NCI-H1105 treated with DMSO at 0.1 percent for 48 hours (cell line): ENCODE measurements at places on chromosomes 12 and 14.
A peak's percentile ranks its signal among the peaks of the same experiment; 100 is the strongest.

DNA sequence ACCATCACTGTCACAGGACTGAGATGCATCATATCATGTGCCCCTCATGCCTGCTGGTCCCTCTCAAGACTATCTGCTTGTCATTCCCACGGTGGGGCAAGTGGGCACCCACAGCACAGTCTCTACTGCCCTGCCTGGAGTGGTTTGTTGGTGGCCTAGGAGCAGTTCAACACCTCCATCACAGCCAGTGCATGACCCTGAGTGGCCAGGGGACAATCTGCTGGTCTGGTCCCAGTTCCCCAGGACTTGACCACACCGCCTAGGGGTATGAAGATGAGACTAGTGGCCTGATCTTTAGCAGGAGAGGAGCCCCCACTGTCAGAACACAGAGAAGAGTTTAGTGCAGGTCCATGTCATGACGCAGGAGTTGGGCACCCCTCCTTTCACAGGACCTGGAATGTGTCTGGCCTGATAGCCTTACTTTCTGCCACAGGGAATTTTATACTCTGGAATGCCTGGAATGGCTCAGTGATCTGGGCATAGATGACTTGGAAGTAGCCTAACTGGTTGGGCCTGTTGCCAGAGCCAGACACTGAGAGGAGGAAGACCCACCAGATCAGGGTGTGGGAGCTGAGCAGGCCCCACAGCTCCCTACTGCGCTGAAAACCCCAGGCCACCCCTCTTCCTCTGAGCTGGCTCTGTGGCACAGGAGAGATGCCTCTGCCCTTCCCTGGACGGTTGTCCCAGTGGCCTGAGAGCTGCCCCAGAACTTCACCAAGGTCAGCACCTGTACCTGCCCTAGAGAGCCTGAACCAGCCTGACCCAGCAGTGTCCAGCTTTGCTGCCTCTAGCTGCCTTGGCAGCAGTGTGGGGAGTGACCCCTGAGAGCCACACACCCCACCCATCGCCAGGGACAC is 83.3 kb downstream of the PUS7L start:
- DNase-seq = no peak

DNA sequence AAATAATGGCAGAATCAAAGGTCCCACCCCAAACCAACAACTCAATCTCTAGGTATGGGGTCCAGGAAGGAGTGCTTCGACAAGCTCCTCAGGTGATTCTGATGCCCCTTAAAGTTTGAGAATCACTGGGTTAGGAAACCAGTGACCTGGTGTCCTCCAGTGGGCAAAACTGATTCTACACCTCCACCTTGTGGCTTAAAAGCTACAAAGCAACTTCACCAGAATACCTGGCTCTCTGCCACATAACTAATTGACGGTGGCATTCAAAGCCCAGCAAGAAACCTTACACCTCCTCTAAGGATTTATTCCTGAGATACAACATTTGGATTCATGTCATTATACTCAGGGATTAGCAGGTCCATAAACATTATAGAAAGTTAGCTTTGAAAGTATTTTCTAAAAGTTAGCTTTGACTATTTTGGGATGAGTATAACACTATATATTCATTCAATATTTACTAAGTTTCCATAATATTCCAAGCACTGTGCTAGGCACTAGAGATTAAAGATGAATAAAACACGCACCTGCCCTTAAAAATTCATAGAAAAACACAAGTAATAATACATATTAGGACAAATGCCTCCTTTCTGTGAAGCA is 45.4 kb downstream of the DCAF5 start:
- DNase-seq = peak; percentile 89

DNA sequence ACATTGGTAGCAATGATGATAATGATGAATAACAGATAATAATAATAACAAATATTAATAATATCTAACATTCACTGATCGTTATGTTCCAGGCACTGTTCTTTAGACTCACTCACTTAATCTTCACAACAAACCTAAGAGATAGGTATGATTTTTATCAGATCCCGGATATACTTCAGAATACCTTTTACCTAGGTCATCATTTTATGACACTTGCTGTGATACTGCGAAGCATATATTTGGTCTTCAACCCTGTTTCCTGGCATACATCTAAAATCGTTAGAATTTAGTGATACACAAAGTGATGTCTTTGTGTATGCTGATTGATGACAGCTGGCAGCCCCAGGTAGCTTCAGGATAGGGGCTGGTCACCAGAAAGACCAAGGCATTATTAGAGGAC is 46.1 kb downstream of the SLC41A2 start:
- DNase-seq = no peak

DNA sequence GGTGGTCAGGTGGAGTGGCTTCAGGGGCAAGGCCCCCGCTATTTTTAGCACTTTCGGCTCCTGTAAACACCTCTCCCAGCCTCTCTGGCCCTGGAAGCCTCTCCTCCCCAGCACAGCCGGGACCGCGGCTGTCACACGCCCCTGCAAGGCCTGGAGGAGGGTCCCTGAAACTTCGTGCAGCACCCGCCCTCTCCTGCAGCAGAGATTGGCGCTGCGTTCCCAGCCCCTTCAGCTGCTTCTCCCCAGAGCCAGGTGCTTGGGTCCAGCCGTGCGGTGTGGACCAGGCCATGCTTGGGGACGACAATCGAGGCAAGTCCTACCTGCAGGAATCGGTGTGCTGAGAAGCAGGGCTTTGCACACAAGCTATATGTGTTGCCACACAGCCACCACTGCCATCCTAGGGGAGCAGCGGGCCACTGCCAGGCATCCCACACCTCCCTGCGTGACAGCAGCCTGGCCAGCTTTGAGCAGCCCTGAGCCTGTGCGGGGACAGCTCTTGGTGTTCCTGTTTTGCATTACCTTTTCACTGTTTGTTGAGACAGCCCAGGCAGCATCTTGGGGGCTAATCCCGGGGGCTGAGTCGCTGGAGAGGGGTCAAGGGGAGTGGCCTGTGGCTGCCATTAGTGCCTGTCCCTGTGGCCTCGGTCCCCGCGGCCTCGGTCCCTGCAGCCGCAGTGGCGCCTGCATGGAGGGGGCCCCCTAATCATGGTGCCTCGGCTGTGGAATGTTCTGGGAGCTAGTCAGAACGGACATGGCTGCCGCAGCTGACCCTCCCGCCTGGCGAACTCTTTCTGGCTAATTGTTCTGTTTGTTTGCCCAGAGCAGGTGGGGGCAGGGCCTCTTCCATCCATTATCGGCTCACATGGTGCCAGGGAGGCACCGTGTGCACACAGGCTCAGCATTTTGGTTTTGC is 27.6 kb upstream of the TRAF3 start:
- peak; percentile 85 for DNase-seq

GRCh38 chr12:50088577-50089335 is 3.6 kb downstream of the SMARCD1 start:
- peak; percentile 60 for DNase-seq
